ENCODE measurements at places on chromosomes 7 and 10. TPM values are rescaled to one million over a fixed set of nuclear protein-coding genes. Genes with fewer than 3 reads are reported as not detected.
A peak's percentile ranks its signal among the peaks of the same experiment; 100 is the strongest.

DNA sequence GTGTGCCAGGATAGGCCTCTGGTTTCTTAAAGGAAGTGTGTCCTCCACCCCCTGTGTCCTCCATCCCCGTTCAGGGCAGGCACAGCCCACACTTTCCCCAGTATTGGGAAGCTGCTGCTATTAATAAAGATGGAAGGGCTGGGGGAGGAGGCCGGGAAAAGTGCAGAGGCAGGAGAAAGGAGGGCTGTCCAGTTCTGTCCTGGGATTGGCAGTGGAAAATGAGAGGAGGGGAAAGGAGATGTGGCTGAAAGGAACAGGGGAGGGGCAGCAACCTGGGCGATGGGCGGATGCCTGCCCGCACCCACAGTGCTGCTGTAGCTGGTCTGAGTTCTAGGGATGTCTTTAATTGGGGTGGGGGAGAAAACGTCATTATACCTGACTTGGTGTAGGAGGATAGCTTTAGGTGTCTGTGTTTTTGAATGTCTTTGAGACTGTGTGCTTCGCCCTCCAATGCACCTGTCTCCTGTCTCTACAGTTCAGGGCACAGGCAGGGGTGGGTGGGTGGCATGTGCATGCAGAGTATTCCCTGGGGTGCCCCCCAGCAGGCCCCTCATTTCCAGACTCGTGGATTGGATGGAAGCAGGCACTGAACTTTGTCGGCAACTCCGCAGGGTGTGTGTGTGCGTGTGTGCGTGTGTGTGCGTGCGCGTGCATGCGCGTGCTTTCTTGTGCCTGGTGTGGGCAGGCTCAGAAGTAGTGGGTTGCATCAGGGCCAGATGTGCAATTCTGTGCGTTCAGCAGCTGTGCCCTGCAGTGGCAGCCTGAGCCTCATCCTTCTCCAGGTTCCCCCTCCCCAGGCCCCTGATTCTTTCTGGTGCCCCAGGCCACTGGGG lies 2.5 kb downstream of the TRIM8 start:
- peak; percentile 80 for DNase-seq

The ABCC2 gene
- total RNA-seq: 0.37 TPM

GRCh38 chr10:124562425-124563060 lies 100.9 kb downstream of the LHPP start:
- no peak for DNase-seq

DNA sequence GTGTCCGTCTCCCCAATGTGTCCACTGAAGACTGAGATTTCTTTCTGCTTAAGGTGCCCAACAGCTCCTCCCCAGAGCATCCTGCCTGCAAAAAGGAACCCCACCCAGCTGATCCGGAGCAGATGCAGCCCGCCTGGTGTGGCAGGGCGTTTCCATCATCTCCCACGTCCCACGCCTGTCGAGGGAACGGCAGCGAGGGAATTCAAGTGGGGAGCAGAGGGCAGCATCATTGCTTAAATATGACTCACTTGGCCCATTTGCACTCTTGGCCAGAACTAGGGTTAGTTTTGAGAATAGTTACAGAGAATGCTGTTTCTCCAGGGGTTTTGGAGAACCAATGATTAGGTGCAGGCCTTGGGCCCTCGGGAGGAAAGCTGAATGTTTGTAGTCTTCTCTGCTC lies 20.8 kb downstream of the VWA2 start:
- DNase-seq: peak; percentile 42

The MALRD1 gene
- 1.7 TPM for total RNA-seq

- peak; percentile 45 for DNase-seq
Observed at GRCh38 chr10:125147971-125148439, 12.4 kb downstream of the CTBP2 start.

DNA sequence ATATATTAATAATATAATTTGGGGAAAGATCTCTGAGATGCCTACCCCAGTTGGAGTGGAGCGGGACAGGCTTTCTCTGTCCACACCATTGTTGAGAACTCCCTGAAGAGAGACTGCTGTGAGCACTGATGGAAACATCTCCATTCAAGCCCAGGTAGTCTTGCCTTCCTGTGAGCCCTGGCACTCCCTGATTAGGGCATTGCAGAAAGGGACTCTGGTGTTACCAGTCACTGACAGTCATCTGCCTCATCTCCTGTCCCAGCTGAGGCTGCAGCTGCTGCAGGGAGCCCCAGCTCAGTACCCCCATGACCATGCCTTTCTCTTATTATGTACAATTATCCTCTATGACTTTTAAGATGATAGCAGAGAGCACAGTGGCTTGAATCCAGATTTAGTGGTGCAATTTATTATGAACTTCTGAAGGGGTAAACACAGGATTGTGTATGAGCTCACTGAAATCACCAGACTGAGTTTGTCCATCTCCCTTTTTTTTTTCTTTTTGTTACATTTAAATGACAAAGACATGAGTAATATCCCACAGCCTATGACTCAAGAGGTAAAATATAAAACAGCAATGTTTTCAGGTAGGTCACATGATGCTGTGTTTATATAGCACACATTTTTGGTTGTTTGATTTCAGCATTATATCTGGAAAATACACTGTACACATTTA lies 236.9 kb downstream of the SLC25A13 start:
- DNase-seq: no peak

DNA sequence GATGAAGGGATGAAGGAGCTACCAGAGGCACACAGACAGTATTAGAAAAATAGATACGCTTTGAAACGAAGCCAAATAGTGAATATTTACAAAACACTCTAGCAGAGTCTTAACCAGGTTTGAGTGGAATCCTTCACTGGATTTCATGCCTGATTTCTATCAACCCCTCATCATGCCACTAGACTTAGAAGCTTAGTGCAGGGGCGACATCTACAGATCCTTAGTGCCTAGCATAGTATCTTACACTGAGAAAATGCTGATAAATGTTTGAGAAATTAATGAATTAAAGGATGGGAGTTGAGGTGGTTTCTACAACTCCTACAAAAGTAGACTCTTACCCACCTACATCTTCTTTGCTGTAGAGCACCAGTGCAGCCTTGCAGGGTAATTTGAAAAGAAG lies 54.7 kb upstream of the CCNJ start:
- no peak for DNase-seq

- DNase-seq: peak; percentile 61
Observed at GRCh38 chr10:103481974-103482531, 3.0 kb upstream of the CALHM3 start.

DNA sequence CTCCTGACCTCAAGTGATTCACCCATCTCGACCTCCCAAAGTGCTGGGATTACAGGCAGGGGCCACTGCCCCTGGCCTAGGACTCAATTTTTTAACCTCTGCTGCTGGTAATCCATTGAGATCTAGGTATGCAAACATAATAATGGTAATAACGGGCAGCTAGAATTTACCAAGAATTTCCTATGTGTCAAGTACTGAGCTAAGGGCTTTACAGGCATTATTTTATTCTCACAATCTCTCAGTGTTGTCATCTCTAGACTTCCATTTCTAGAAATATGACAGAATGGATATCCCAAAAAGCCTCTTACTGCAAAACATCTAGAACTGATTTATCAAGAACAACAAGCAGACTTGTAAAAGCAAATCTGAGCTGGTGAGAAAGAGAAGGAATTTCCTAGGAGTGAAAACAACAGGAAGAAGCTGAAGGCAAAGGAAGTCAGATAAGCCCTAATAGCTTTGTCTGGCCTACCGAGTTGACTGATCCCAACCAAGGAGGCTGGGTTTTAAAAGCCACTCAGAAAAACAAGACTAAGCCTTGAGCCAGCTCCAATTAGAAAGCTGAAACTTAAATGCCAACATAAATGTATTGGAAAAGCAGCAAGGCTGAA lies 70.6 kb downstream of the CCDC71L start:
- no peak for DNase-seq

The GCK gene
- total RNA-seq: 1.7 TPM

The RADIL gene
- 3.5 TPM for total RNA-seq

The MYH16 gene
- total RNA-seq: not detected

- DNase-seq: no peak
Observed at GRCh38 chr10:118701529-118702323, 53.0 kb downstream of the CACUL1 start.

- DNase-seq: no peak
Observed at GRCh38 chr7:27917119-27917518, 177.2 kb downstream of the TAX1BP1 start.

GRCh38 chr7:64908358-64908757 lies 5.3 kb downstream of the ZNF273 start:
- DNase-seq: no peak

The CAV2 gene
- 210 TPM for total RNA-seq

The SPDYE8 gene
- total RNA-seq: not detected

GRCh38 chr7:22295402-22296264 lies 61.3 kb downstream of the RAPGEF5 start:
- DNase-seq: no peak

DNA sequence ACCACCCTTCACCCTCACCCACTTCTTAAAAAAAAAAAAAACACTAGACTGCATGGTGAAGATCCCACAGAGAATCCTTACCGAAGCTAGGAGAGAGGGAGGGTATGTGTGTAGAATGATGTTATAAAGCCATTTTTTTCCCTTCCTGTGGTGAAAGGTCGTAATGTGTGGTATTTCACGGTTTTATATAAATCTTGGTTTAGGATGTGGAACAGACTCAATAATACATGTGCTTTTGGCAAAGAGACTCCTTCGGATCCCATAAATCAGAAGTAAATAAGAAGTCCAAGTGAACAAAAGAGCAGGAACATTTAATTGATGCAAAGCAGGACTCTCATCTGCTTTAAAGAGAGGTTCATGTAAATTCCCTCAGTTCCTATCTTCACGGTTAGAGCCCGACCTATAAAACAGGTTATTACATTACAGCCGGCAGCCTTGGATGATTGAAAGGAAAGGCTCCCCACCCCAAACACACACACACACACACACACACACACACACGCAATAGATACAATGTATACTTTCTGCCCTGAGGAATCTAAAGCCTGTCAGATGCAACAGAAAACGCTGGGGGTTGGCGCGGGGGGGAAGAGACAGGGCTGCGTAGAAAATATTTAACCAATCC lies 8.8 kb downstream of the DLX5 start:
- DNase-seq: no peak

The NODAL gene
- total RNA-seq: not detected

- no peak for DNase-seq
Observed at GRCh38 chr7:45568536-45569289, 5.5 kb upstream of the ADCY1 start.

- DNase-seq: no peak
Observed at GRCh38 chr10:116984202-116984990, 20.6 kb downstream of the SHTN1 start.

DNA sequence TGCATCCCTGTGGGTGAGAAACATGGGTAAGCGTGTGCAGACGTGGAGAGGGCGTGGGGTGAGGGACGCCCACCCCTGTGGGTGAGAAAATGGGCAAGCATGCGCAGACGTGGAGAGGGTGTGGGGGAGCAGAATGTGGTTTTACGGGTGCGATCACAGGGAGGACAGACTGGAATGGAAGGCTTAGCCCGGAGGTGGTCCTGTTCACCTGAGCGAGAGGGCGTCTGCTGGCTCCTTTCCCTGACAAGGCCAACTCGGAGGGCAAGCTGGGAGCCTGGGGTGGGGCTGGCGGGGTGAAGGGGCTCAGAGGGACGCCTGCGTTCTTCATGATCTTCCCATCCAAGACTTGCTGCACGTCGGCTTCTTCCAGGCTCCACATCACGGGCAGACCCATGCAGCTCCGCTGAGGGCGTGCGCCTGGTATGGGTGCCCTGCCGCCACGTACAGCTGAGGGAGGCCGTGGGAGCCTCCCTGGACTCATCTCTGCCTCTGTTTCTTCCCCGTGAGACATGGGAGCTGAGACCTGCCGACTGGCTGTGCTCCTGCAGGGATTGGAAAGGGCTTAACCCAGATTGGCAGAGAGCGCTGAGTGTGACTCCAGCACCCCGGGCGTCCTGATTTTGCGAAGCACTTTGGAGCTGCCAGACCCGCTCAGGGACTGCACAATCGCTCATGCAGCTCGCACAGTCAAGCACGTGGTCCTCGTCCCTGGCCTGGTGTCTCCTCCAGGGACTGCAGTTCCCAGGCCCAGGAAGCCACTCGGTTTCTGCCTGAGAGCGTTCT lies 74.3 kb upstream of the SHH start:
- DNase-seq: no peak

- DNase-seq: no peak
Observed at GRCh38 chr7:103446049-103446520, at the start of gene SLC26A5. TSS of gene SLC26A5 (minus strand) at chr7:103446207. CDS start at chr7:103421514, 24,693 bp downstream.

DNA sequence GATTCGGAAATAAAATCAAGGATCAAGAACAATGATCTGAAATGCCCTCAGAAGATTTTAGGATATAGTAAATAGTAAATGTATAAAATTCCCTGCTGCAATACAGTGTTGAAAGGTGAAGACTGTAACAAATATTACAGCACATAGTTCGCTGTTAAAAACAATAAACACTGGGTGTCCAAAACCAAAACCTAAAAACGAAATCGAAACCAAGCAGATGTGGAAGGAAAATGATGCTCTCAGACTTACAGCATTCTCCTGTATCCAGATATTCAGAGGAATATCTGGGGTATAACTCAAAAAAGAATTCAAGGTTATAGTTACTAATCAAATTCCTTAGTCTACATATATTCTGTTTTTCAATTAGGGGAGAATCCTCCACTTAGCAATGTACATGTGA lies 708.1 kb upstream of the PCDH15 start:
- no peak for DNase-seq

- DNase-seq: peak; percentile 14
Observed at GRCh38 chr7:70092314-70093204, 494.3 kb downstream of the AUTS2 start.

- no peak for DNase-seq
Observed at GRCh38 chr7:85479918-85480643, 293.2 kb upstream of the SEMA3D start.

The ZNF365 gene
- total RNA-seq: 0.12 TPM

DNA sequence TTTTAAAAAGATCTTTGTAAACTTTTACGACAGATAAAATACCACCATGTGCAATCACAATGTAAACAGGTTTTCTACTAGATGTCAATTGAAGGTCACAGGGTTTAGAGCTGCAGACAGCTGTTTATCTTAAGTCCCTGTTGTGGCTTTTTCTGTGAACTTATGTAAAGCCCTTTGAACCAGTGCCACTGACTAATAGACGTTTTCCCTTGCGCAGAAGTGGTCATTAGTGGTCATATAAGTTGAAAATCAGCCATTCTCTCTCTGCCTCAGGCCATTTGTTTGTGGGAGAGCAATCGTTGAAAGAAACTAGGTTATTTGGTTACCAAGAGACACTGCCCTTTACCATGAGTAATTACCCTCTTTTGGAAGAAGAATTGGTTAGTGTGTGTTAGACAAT lies 23.9 kb downstream of the CACNB2 start:
- no peak for DNase-seq

DNA sequence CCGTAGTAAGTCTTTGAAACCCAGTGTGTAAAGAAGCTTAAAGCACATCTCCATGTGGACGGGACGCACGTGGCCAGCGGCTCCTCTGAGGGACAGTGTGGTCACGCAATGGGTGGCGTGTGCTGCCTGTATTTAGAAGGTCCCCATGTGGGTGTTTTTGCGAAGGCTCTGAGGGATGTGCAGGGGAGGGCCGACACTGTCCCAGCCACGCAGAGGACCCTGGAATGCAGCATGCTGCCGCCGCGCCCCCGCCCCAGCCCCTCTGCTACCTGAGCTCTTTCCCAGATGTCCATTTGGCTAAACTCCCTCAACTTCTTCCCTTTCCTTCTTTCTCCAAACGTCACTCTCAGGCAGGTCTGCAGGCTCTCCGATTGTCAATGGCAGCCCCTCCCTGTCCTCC lies 8.8 kb downstream of the PFKP start:
- DNase-seq: no peak

The KLF14 gene
- not detected for total RNA-seq

Data from heart right ventricle (tissue), 16 donors.